Daoy (cell line): ENCODE measurements at places on chromosomes 1 and 21.

- no peak for DNase-seq
Observed at GRCh38 chr1:47694011-47694890, 256.4 kb downstream of the FOXD2 start.

GRCh38 chr1:67536957-67537666, 106.9 kb upstream of the SERBP1 start:
- DNase-seq: no peak

GRCh38 chr1:204382714-204383083, 23.0 kb upstream of the PLEKHA6 start:
- DNase-seq: no peak

- DNase-seq: no peak
Observed at GRCh38 chr1:185369786-185370185, 52.7 kb upstream of the IVNS1ABP start.

DNA sequence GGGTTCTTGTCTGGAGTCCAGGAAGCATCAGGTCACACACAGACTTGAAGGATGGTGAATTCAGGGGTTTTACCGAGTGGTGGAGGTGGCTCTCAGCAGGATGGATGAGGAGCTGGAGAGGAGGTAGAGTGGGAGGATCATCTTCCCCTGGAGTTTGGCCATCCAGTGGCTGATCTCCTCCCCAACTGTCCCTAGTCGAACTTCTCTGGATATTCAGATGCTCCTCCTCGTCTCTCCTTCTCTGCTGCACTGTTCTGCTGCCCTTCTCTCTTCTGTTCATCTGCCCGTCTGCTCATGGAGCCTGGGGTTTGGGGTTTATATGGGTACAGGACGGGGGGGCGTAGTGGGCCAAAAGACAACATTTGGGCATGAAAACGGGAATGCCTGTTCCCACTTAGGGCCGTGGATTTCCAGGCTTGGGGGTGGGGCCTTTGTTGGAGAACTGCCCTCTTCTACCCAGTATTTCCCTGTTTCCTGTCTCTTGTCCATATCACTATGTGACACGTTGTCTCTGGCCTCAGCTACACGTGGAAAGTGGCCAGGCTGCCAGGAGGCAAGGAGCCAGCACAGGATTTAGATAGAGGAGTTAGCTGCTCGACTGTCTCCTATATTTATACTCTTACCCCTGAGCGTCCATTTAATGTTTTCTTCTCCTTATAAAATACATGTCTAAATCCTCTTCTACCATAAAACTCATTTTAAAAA, 76.7 kb downstream of the SIPA1L2 start:
- peak; percentile 61 for DNase-seq

GRCh38 chr1:10456048-10456447, 6.2 kb downstream of the CORT start:
- DNase-seq: no peak

GRCh38 chr1:31181515-31182343, 58.0 kb downstream of the NKAIN1 start:
- peak; percentile 73 for DNase-seq

DNA sequence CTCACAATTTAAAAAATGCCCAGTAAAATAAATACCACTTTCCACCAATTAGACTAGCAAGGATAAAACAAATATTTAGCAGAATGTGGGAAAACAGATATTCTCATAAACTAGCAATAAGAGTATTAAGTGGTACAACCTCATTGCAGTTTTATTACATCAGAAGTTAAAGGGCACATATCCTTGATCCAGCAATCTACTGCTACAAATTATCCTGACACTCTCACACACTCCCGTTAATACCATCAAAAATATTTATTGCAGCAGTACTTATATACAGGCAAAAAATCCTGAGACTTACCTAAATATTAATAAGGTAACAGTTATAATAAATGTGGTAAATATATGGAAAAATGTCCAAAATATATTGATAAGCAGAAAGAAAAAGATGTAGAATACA, 44.3 kb downstream of the ZNF644 start:
- no peak for DNase-seq

DNA sequence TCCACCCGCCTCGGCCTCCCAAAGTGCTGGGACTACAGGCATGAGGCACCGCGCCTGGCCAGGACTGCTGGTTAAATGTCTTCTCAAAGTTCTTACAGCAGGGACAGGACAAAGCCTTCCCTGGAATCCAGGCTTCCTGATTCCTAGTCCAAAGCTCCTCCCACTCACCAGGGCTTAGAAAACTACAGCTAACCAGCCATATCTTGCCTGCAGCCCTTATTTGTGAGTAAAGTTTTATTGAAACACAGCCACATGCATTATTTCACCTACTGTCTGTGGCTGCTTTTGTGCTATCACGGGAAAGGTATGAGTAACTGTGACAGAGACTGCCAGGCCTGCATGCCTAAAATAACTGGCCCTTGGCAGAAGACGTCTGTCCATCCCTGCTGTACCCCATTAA, 24.4 kb downstream of the TMCO4 start:
- no peak for DNase-seq

GRCh38 chr1:96756789-96757188, 35.2 kb downstream of the PTBP2 start:
- DNase-seq: no peak

DNA sequence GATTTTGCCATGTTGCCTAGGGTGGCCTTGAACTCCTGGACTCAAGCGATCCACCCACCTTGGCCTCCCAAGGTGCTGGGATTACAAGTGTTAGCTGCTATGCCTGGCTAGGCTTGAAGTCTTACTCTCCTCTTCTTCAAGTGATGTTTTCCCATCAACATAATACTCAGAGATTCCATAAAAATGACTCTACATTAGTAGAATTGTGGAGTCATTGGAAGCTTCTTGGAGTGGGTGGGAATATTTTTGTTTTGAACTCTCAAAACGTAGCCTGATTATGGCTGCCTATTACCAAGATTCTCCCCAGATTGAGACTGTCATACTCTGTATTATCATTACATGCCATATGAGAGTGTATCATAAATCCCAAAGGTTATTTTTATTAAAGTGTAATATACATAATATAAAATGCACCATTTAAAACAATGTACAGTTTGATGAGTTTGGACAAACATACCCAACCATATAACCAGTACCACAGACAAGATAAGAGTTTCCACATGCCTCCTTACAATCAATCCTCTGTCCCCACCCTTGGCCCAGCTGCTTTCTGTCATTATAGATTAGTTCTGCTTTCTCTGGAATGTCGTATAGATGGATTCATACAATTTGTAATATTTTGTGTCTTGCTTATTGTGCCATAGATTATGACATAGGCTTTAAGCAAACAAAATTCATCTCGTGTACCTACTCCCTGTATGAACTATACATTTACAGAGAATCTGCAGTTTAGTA, 8.0 kb upstream of the DNM3 start:
- no peak for DNase-seq

DNA sequence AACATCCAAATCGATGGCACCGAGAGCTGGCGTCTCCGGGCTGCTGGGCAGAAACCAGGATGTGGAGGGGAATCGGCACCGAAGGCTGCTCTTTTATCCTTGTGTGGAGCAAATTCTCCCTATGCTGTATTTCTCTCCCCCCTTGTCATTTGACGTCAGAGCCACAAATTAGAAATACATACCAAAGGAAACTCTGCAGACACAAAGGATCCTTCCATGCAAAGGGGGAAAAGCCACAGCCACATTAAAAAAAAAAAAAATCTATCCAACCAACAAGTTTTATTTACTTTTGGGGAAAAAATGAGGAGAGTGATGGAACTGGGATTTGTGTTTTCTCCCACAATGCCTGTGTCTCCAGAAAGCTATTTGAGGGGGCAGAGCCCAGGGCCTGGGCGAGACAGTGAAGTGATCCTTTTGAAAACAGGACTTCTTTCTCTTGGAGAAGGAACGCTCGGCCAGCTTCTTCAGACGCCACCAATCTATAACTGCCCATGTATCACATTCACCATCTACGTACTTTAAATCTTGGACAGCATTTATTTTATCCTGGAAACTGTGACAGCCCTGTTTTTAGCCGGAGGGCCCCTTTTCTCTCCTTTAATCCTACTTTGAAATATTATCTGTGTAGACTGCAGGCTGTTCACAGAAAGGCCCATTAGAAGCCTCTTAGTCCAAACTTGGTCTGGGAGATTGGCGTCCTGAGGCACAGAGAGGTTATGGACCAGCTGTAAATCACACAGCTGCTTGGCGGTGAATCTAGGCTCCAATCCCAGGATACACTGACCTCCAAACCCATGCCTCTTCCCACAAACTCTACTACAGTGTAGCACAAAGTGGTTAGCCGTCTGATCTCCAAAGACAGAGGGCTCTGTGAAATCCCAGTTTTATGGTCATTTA, 4.5 kb downstream of the KANK4 start:
- no peak for DNase-seq

- DNase-seq: no peak
Observed at GRCh38 chr1:197429372-197429771, 161.3 kb downstream of the CRB1 start.

- DNase-seq: peak; percentile 74
Observed at GRCh38 chr21:38263493-38263892, 6.7 kb downstream of the KCNJ15 start.

DNA sequence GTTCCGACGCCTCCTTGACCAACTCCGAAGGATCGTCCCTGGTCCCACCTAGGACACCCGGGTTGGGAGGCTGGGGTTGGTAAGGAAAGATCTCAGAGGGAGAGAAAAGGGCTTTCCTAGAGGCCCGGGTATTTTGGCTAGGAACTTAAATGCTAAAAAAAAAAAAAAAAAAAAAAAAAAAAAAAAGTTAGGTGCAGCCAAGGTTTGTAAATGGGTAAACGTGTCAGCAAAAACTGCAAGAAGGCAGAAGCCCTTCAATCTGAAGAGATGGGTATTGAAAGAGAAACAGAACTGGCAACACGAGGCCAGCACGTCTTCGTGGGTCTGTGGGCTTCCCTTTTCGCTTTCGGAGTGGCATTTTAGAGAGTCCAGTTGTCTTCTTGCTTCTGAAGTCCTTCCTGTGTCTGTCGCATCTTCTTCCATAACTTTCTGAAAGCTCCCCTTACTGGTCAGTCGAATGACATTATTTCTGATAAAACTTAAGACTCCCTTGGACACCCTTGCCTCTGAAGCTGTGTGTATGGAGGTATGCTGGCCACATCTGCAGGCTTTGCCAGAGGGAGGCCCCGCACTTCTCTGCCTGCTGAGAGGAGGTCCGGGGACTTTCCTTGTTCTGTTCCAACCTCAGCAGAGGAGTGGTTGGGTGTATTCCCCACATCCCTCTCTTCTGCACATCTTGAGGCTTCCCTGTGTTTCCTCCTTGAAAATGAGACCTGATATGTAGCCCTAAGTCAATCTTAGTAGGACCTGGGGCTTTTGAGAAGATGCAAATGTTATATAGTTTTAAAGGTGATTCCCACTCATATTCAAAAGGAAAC, 745 bp downstream of the RCSD1 start:
- no peak for DNase-seq

- DNase-seq: no peak
Observed at GRCh38 chr1:11341901-11342552, 69.0 kb downstream of the UBIAD1 start.

DNA sequence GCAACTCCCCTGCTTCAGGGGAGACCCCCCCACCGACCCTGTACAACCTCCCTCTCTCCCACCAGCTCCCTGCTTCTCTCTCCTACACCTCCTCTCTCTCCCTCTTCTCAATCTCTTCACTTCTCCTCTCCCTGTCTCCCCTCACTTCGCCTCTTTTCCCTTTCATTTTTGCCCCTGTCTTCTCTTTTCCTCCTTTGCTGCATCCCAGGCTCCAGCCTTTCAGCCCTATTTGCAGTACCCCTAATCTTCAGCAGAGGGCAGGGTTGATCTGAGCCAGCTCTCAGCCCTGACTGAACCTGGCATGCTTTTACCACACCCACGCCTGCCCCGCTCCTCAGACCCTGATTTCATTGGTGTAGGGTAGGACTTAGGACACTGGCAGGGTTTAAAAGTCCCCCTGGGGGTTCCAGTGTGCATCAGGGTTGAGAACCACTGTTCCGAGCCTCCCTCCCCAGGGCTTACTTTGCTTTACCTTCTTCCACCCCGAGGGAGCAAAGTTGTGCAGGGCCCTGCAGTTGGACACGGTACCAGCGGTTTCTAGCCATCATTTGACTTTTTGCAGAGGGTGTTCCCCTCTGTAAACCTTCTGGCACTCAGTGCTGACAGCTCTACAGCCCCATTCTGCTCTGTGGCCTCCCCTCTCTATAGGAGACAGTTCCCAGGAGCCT, 67.3 kb upstream of the CNTN2 start:
- peak; percentile 45 for DNase-seq

GRCh38 chr21:41216486-41216885, 48.5 kb downstream of the BACE2 start:
- no peak for DNase-seq

- peak; percentile 15 for DNase-seq
Observed at GRCh38 chr1:68301471-68302001, 69.2 kb upstream of the WLS start.

- no peak for DNase-seq
Observed at GRCh38 chr1:95252422-95252821, 18.4 kb downstream of the RWDD3 start.

- DNase-seq: no peak
Observed at GRCh38 chr1:161985301-161985822, 38.3 kb downstream of the OLFML2B start.

GRCh38 chr1:105485207-105485606, 1571.3 kb upstream of the PRMT6 start:
- DNase-seq: peak; percentile 4

GRCh38 chr21:15051644-15052458, 12.9 kb downstream of the NRIP1 start:
- peak; percentile 39 for DNase-seq

DNA sequence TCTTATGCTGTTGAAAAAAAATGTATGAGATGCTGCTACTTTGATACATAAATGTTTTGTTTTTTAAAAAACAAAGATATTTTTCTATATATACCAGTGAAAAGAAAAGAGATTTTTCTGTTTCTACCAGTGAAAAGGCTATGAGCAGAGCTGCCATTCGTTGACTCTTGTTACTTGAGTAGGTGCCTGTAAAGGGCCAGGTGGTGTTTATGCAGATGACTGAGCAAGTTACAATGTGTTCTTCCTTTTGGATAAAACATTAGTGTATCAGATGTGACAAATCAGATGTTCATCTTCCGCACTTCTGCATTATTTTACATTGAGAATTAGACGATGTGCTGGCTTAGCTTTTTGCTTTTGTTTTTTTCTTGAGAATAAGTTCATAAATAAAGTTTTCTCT, 45.4 kb downstream of the BARHL2 start:
- no peak for DNase-seq

- DNase-seq: no peak
Observed at GRCh38 chr1:167602840-167603239, 27.2 kb upstream of the RCSD1 start.

DNA sequence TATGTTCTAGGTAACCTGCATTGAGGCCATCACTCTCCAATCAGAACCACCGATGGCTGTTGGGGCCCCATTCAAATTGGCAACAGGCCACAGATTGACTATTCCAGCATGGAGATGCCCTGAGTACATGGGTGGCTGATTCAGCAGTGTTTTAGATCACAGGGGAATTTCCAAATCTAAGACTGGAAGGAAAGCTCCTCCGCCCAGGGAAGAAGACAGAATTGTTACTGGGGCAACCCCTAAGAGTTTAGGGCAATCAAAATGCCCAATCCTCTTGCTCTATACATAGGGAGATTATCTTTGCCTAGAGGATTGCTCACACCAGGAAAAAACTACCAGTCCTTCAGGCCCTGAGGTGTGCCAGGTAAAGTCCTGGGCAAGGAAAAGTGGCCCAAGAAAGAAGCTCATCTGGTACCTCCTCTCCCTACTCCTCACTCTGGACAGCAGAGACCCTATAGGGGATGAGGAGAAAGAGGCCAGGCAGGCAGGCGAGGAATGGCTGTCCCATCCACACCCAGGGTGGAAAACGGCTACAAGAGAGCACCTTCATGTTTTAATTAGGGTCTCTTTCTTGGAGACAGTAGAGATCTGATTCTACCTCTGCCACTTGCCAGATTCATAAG, 5.8 kb downstream of the S100A8 start:
- DNase-seq: no peak

- DNase-seq: no peak
Observed at GRCh38 chr1:207316141-207316540, 5.3 kb upstream of the CD55 start.
